ENCODE measurements at places on chromosomes 5 and 9.

GRCh38 chr9:7467186-7467585 lies 332.4 kb downstream of the DMAC1 start:
- no peak for DNase-seq

GRCh38 chr5:179435181-179435580 lies 89.9 kb upstream of the ADAMTS2 start:
- DNase-seq, result no peak

DNA sequence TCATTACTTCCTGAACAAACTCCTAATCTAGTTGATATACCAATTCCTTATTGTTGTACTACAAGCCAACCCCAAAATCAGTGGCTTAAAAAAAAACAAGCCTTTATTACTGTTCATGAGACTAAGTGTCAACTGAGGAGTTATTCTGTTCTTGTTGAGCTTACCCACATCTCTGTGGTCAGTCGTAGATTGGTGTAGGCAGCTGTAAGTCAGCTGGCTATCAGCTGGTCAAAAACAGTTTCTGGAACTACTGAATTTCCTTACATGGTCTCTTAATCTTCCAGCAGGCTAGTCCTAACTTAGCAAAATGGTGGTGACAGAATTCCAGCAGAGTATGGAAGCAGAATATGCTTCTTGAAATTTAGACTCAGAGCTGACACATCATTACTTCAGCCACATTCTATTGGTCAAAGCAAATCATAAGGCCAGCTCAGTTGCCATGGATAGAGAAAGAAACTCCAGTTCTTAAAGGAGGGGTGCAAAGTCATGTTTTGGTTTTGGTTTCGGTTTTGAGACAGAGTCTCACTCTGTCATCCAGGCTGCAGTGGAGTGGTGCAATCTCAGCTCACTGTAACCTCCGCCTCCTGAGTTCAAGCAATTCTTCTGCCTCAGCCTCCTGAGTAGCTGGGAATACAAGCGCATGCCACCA lies 386.1 kb upstream of the MPDZ start:
- DNase-seq, result no peak

DNA sequence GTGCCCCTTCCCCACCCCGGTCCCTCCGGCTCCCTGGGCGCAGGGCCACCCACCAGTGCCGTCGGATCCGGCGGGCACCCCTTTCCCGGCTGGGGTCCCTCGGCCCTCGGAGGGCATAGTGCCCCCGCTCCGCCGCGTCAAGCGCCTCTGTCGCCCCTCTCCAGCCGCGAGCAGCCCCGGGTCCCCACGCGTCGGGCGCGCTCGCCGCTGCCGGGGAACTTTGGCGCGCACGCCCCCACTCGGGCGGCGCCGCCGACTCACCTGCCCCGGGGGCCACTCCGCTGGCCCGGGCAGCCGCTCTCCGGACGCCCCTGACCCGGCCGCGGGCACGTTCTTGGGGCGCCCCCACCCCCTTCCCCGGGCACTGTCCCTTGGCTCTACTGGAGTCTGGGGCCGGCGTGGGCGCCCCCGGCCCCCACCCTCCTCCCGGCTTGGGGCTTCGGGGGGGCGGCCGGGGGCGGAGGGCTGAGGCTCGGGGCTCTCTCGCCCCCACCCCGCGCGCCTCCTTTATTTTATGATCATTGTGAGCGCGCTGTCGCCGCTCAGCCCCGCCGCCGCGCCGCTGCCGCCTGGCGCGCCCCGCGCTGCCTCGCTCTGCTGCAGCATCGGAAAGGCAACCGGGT lies 1.1 kb upstream of the FAM78A start:
- DNase-seq, result no peak

DNA sequence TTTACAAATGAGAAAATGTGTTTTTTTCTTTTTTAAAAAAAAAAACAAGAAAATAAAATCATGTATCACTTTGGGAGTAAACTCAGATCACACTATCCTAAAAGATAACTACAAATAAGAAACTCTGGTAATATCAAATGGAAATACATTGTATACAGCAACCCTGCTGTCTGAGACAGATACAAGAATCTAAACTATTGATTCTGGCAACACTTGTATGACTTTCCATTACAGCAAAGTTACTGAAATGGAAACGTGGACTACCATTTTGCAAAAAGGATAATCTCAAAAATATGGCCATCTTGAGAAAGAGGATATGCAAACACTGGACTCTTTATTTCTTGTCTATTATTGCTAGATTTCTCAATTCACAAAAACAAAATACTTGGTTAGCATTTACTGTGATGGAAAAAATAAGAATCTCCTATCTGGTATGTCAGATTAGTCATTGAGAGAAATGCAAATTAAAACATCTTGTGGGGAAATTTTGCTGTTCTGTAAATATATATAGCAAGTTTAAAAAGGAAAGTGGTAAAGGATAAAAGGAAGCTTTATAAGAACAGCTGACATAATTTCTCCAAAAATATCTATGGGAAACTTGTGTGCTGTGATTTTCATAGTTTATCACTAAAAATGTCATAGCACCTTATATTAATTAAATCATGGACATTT lies 112.9 kb upstream of the FER start:
- no peak for DNase-seq

GRCh38 chr9:96014078-96014477 lies 138.6 kb downstream of the ERCC6L2 start:
- DNase-seq, result no peak

GRCh38 chr9:18260521-18260920 lies 213.4 kb upstream of the ADAMTSL1 start:
- no peak for DNase-seq

DNA sequence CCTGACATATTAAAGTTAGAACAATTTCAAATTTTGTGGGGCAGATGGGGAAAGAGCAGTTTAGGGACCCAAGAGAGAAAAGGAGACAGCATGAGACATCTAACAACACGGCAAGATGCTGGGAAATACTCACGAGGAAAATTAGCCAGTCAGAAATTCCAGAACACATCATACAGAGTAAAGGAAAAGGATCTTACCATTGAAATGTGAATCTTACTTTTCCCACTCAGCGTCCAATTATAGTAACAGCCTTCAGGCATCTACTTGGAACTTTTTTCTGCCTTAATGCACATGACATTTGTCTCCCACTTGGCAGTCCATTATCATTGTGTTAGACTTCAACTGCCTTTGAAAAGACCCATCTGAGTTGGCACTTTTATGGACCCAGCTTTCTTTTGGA lies 189.7 kb upstream of the SLC27A6 start:
- DNase-seq, result no peak

DNA sequence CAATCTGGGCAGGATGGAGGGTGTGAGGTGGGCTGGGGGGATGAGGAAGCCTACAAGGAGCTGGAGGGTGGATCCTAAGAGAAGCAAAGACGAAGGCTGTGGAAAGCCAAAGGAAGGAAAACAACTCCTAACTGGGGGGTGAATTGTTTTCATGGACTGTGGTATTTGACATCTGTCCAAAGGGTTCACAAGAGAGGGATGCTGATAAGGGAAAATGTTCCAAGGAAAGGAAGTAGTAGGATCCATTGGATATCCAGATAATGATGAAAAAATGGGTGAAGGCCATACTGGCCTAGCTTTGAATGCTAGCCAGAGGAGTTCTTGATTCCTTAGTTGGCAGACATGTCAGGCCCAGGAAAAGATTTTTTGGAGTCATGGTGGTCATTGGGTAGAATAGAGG lies 51.8 kb upstream of the FOXI1 start:
- DNase-seq, result no peak

- no peak for DNase-seq
These were observed 1336.1 kb upstream of the CDH9 start for GRCh38 chr5:28374492-28374967.

DNA sequence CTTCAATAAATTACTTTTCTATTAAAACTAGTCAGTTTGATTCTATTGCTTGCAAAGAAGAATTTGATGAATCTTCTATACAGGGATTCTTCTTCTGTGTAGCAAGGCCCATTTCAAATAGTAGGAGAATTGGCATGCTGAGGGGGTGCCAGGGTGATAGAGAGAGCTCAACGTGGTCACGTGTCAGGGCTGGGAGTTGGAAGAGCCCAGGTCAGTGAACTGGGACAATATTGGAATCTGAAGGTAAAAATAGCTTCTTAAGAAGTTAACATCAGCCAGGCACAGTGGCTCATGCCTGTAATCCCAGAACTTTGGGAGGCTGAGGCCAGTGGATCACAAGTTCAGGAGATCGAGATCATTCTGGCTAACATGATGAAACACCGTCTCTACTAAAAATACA lies 64.1 kb upstream of the TLE1 start:
- no peak for DNase-seq

- DNase-seq, result no peak
These were observed 33.4 kb upstream of the BARHL1 start for GRCh38 chr9:132548751-132549640.

GRCh38 chr9:12771891-12772290 lies 2.9 kb upstream of the LURAP1L start:
- DNase-seq, result no peak

- no peak for DNase-seq
These were observed 56.8 kb upstream of the TMEM252 start for GRCh38 chr9:68597362-68597997.

GRCh38 chr5:96004754-96005153 lies 43.1 kb upstream of the ELL2 start:
- DNase-seq, result no peak

- no peak for DNase-seq
These were observed 942 bp downstream of the PHF2 start for GRCh38 chr9:93577078-93577974.

- DNase-seq, result no peak
These were observed 609.4 kb upstream of the COX7C start for GRCh38 chr5:86008293-86008692.

- no peak for DNase-seq
These were observed 9.5 kb downstream of the IRF1 start for GRCh38 chr5:132480893-132481595.

GRCh38 chr5:107968406-107968843 lies 297.7 kb upstream of the EFNA5 start:
- DNase-seq, result no peak

DNA sequence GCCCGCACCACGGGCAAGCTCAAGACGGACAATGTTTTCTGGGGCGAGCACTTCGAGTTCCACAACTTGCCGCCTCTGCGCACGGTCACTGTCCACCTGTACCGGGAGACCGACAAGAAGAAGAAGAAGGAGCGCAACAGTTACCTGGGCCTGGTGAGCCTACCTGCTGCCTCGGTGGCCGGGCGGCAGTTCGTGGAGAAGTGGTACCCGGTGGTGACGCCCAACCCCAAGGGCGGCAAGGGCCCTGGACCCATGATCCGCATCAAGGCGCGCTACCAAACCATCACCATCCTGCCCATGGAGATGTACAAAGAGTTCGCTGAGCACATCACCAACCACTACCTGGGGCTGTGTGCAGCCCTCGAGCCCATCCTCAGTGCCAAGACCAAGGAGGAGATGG lies 108.6 kb downstream of the DAB2IP start:
- DNase-seq, result no peak

DNA sequence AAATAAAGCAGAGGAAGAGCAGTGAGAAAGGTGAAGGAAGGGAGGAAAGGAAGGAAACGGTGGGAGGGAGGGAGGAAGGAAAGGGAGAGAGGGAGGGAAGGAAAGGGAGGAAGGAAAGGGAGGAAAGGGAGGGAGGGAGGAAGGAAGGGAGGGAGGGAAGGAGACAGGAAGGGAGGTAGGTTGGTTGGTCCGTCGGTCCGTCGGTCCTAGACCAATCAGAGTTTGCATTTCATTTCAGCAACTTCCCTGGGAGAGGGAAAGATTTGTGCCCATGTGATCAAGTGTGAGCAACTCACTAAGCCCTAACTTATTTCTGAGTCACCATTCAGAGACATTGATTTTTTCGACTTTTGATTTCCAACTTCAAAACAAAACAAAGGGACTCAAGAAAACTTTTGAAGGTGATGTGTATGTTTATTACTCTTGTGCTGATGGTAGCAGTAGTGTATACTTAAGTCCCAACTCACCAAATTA lies 18.8 kb downstream of the NANS start:
- DNase-seq, result no peak

GRCh38 chr5:139651043-139651834 lies 3.1 kb downstream of the CXXC5 start:
- no peak for DNase-seq

DNA sequence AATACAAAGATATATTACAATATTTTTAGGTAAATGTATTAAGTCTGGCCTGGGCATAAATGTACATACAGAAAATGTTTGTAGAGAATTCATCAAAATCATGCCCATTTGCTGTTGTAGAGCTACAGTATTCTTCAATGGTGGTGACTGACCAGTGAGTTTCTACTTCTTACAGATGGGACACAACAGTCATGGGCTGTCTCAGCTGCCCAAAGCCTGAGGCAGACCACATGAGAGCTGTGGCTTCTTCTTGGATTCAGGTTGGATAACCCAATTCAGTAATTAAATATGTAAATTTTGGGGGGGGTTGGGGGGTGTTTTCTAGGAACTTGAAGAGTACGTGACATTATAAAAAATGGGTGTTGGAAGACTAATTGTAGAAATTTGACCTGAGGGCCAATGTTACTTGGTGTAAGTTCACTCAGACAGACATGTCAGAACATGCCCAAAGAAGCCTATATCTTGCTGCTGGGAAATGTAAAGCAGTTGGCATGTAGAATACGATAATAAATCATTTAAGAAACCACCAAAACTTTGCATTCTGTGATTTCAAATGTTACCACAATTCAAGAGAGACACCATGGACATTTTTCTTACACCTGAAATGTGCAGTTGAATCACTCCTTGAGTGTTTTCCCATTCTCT lies 17.9 kb downstream of the STARD4 start:
- DNase-seq, result no peak

GRCh38 chr5:66945389-66946349 lies 250.9 kb downstream of the CD180 start:
- DNase-seq, result no peak

DNA sequence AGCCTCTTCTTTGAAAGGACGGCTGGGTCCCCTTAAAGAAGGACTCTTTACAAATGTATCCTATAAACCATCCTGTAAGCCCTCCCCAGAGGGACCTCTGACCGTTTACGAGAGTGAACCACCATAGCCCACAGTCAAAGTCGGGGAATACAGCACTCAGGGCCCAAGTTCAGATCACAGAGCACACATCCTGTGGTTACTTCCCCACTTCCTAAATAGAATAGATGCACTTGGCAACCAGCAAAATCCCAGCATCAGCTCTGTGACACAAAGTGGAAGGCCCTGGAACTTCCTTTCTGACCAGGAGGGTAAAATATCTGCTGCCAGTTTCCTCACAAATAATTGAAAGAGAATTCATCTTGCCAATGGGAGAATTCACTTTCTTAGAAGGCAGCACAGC lies 6.9 kb upstream of the IGFBPL1 start:
- DNase-seq, result no peak

DNA sequence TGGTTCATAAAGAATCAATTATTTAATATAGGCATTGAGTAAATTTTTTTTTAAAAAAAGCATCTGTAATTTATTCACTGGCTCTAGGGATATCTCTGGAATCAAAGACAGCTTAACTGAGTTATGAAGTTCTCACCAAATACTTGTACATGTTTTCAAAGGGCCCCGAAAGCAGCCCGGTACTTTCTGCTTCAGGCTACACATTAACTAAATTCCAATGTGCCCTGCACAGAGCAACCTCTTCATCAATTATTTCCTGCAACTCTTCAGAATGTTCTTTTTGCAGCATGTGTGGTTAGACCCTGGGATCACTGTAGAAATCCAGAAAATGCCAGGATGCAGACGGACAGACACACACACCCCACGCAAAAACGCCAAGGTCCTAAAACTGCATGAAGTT lies 209.0 kb downstream of the EFNA5 start:
- DNase-seq, result no peak

- no peak for DNase-seq
These were observed 230.7 kb downstream of the DEPDC1B start for GRCh38 chr5:60469286-60469685.

GRCh38 chr9:23451802-23452418 lies 374.1 kb downstream of the ELAVL2 start:
- DNase-seq, result no peak

GRCh38 chr9:2495221-2496005 lies 126.2 kb upstream of the VLDLR start:
- no peak for DNase-seq

Data from GOT3 (cell line).